ENCODE measurements at places on chromosomes 5 and 9.
A peak's percentile ranks its signal among the peaks of the same experiment; 100 is the strongest.

DNA sequence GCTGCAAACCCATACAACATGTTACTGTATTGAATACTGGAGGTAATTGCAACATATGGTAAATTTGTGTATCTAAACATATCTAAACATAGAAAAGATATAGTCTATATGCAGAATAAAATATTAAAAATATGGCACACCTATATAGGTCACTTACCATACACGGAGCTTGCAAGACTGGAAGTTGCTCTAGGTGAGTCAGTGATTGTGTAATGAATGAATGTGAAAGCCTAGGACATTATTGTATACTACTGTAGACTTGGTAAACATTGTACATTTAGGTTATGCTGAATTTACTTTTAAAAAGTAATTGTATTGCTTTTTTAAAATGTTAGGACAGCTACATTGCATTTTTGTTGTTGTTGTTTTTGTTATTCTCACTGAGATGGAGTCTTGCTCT lies 968.8 kb downstream of the TLE1 start:
- DNase-seq, result no peak

- DNase-seq, result no peak
Observed at GRCh38 chr9:71254592-71255277, 133.3 kb upstream of the TRPM3 start.

GRCh38 chr5:25713259-25713658 lies 1068.5 kb upstream of the CDH10 start:
- peak; percentile 66 for DNase-seq

DNA sequence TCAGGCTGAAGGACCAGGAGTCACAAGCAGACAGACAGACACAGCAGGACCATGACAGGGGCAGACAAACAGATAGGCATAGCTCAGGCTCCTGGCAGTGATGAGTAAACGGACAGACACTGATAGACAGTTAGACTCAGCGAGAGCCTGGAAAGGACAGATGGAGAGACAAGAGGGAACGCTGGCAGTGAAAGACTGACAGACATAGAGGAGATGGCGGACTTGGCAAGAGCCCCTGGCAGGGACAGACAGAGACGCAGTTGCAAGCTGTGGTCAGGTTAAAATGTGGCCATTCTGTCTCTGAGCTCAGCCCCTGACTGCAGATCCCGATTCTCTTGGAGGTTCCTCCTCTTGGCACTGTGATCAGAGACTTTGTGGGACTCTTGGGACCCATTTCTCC lies 13.6 kb downstream of the CSF2 start:
- no peak for DNase-seq

DNA sequence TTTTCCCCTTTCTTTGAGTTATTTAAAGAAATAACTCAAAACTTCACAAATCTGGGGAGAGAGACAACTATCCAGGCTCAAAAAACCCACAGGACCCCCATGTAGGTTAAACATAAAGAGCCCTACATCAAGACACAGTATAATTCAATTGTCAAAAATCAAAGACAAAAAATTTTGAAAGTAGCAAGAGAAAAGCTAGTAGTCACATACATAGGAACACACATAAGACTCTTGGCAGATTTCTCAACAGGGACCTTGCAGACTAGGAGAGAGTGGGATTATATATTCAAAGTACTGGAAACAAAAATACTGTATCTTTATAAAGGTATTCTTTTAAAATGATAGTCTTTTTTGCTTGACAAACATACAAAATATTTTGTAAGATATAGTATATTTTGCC lies 296.9 kb downstream of the OSTF1 start:
- DNase-seq, result no peak

- DNase-seq, result no peak
Observed at GRCh38 chr5:142301540-142301939, 23.3 kb downstream of the SPRY4 start.

GRCh38 chr5:7515284-7515914 lies 119.5 kb downstream of the ADCY2 start:
- DNase-seq, result no peak

DNA sequence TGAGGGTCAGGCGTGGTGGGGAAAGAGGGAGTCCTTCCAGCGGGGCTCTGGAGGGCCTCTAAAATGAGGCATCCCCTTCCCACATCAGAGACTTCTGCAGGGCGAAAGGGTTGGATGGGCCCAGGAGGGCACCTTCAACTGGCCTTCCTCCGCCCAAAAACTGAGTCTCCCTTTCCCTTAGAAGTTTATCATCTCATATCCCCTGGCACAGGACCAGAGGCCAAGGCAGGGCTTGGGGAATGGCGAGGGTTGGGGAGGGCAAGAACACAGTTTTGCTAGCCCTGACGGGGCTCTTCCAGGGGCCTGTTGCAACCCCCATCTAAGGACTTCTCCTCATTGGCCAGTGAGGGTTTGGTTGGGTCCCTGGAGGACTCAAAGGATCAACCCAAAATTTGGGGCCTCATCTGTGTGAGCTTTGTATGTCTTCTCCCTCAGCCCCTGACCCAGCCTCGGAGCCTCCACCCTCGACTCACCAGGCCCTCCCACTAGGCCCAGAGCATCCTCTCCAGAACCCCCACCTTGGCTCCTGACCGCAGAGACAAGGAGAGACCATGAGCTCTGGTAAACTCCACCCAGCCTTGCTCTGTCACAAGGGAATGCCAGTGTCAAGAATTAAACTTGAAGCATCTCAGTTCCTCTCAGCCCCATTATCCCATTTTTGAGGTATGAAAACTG lies 24.1 kb downstream of the AQP7 start:
- no peak for DNase-seq

DNA sequence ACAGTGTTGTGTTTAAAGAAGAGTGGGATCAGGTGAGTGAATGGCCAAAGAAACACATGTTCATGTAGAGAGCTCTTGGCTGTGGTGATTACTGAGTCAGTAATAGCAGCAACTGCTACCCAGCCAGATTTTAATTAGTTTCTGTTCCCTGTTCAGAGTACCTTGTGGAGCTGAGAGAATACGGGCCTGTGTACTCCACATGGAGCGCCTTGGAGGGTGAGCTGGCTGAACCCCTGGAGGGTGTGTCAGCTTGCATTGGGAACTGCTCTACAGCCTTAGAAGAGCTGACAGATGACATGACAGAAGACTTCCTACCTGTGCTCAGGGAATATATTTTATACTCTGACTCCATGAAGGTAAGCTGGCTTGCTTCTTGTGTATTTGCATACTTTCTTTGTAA lies 52.3 kb downstream of the SLC46A2 start:
- no peak for DNase-seq

GRCh38 chr5:163916376-163916775 lies 411.0 kb downstream of the MAT2B start:
- no peak for DNase-seq

- DNase-seq, result no peak
Observed at GRCh38 chr9:77236693-77237092, 59.4 kb downstream of the VPS13A start.

DNA sequence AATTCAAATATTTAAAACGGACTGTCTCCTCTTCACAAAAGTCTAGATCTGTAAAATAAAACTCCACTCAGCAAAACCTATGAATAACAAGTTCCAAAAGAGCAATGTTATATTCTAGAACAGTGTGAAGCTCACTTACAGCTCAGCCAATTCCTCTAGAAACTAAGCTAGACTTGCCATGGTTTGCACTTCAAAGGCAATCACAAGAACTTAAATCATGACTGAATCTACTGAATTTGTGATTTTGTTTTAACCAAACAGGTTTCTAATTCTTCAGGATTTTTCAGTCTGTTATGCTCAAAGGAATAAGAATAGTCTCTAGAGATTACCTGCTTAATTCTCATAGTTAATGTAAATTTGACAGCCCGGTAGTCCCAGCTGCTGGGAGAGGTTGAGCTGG lies 1.4 kb upstream of the PKD2L2 start:
- no peak for DNase-seq

DNA sequence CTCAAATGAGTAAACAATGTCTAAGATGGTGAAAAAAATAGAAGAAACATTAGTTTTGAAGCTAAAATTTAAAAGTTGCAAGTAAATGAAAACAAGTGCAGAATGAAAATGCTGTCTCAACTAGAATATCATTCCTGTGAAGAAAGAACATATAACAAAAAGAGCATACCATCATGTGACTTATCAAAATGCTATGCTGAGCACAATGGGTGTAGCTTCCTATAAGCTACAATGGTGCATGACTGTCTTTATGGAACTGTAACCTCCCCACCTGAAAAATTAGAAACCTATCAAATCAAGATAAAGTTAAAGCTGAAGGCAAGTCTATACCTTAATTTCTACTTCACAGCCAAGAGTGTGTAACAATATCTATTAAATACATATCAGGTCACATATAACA lies 192.0 kb downstream of the AP3B1 start:
- DNase-seq, result no peak

GRCh38 chr9:128275198-128276007 lies at the start of gene GOLGA2:
GOLGA2 (minus strand) TSS chr9:128276007; CDS start chr9:128275976, 31 bp downstream.
- peak; percentile 71 for DNase-seq

GRCh38 chr5:146001544-146002190 lies 65.3 kb downstream of the SH3RF2 start:
- DNase-seq, result no peak

DNA sequence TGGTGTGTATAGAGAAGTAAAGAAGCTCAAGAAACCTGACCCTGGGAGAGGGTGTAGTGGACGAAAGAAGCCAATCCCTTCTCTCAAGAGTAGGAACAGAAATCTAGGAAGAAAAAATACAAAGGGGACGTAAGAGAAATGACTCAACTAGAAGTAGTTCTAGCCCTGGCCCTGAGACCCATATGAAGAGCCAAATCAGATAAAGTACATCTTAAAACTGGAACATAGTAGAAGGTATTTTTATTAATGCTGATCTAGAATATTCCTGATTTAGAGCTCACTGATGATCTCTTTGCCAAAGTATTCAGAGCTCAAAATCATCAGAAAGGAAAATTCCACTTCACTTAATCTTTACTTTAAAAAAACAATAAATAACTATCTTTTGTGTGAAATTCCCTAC lies 184.8 kb downstream of the MLLT3 start:
- no peak for DNase-seq

- DNase-seq, result no peak
Observed at GRCh38 chr5:167413506-167413905, 877.9 kb upstream of the WWC1 start.

- no peak for DNase-seq
Observed at GRCh38 chr5:83368319-83368718, 103.2 kb upstream of the VCAN start.

GRCh38 chr9:27818348-27818747 lies 245.1 kb upstream of the C9orf72 start:
- DNase-seq, result no peak

GRCh38 chr5:67607958-67608357 lies 411.4 kb upstream of the CD180 start:
- no peak for DNase-seq

GRCh38 chr5:172492097-172492840 lies 37.9 kb upstream of the SH3PXD2B start:
- peak; percentile 15 for DNase-seq

DNA sequence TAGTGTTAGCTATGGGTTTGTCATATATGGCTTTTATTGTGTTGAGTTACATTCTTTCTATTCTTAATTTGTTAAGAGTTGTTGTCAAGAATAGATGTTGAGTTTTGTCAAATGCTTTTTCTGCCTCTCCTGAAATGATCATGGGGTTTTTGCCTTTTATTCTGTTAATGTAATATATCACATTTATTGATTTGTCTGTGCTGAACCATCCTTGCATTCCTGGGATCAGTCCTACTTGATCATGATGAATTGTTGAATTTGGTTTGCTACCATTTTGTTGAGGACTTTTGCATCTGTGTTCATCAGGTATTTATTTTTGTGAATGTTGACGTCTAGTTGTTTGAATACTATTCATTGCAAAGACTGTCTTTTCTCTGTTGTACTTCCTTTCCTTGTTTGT lies 23.9 kb downstream of the RIC1 start:
- DNase-seq, result no peak

- peak; percentile 74 for DNase-seq
Observed at GRCh38 chr5:14250084-14250695, 107.0 kb downstream of the TRIO start.

GRCh38 chr9:76699971-76700370 lies 64.3 kb upstream of the PCA3 start:
- DNase-seq, result no peak

DNA sequence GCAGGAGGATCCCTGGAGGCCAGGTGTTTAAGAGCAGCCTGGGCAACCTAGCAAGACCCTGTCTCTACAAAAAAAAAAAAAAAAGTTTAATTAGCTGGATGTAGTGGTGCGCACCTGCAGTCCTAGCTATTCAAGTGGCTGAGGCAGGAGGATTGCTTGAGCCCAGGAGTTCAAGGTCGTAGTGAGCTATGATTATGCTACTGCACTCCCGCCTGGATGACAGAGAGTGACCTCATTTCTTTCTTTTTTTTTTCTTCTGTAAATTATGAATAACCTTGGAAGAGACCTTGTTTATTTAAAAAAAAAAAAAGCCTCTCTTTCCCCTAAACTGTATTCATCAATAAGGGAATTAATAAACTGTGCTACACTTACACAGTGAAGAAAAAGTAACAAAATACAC lies 43.6 kb upstream of the SLC30A5 start:
- no peak for DNase-seq

DNA sequence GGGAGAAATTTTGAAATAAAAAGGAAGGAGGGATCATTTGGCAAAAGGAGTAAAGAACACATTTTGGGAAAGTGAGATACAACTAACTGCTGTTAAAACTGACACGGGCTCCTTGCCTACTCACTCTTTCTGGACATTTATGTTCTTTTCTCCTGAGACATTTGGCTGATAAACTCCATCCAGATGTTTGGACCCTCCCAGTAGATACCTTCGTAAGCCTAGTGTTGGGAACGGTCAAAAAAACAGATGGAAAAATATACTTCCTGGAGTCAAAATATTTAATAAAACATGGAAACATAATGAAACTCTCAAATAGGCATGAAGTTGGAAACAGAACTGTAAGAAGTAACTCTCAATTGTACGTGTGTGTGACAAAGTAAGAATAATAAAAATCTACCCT lies 360.1 kb upstream of the RIOK2 start:
- no peak for DNase-seq

- DNase-seq, result no peak
Observed at GRCh38 chr5:158755986-158756385, 343.7 kb downstream of the EBF1 start.

GRCh38 chr5:13027874-13028273 lies 916.6 kb downstream of the DNAH5 start:
- DNase-seq, result no peak

GRCh38 chr5:25056836-25057235 lies 412.1 kb upstream of the CDH10 start:
- DNase-seq, result no peak

DNA sequence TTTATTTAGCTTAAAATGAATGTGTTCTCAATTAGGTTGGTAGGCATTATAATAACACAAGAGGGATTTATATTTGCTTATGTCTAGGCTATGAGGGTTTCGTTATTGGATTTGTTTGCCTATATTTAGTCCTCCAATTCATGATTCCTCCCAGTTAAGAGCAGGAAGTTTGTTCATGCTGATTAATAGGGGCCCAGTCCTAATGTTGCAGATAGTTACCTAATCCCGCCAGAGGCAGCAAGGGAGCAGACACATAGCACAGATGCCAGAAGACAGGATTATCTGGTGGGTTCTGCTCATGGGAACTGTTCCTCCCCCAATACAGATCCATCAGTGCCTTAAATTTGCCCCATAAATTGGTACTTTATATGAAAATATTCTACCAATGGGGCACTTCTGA lies 100.8 kb upstream of the TLE4 start:
- DNase-seq, result no peak

GRCh38 chr9:35910613-35911359 lies 1.5 kb downstream of the SPAAR start:
- DNase-seq, result peak; percentile 76

Measured in endodermal cell (in vitro differentiated cells).